ENCODE measurements at places on chromosomes 3 and 15.

DNA sequence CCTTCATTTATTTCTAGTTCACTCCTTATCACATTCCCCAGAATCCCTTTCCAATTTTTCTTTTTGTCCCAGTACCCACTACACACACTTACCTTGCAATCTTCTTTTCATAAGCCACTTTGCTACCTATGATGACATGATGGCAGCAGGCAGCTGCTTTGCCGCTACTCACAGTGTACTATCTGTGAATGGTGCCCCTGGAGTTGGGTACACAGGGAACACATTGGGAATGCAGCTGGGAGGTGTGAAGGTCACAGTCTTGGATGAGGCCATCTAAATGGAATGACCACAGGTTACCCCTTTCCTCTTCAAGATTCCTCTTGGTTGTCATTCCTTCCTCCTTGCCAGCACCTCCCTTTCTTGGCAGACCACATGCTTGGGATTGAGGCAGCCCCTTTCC is 20.8 kb upstream of the TNIK start:
- no peak for DNase-seq

- no peak for DNase-seq
These were observed 89.5 kb downstream of the MYH15 start for GRCh38 chr3:108420926-108421325.

DNA sequence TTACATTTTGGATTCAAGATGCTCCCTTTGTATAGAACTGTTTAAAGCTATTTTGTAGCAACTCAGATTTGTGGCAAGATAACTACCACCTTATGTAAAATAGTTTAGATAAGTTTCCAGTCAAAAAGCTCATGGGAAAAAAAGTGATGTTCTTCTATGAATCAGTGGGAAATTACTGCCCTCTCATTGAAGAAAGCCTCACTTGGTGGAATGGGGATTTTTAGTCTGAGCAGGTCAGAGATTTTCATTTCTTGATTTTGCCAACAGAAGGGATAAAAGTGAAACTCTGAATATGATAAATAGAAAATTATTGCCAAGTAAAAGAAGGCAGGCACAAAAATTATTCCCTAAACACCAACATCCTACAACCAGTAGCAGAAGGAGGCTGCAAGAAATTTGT is 25.8 kb upstream of the CSTA start:
- DNase-seq, result no peak

- DNase-seq, result no peak
These were observed 75.1 kb upstream of the FBN1 start for GRCh38 chr15:48720646-48721045.

DNA sequence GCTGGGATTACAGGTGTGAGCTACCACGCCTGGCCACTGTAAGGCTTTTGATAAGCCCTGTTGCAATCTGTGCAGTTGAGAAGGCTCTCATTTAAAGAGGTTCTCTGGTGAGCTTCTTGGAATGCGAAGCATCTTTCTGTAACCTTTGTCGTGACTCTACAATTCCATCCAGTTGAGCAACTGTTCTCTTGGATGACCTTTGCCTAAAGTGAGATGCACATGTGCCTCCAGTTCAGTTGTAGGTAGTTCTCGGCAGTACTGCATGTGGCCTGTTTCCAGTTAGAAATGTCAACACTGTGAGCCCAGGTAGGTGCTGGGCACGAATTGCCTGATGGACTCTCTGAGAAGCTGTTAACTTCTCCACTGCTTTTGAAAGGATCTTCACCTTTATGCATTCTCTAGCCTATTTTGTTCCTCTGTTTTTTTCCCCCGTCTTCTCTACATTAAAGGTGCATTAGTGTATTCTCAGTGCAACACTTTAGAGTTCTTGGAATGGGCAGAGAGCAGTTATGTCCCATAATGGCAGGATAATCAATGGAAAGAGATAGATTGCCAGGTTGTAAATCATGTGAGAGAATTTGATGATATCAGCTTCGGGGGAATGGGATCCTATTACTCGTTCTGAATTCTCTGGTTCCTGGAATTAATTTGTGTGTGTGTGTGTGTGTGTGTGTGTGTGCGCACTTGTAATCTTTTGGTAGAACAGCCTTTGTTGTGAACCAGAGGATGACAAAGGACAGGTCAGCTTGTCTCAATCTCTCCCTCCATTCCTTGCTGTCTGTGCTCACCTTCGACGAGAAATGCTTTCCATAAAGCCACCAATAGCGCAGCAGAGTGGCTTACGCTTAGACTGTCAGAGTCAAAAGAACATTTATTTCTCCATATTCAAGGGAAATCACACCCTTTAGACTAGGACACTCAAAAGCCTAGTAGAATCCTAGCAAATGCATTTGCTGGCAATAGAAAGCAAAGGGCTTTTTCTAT is 51.1 kb downstream of the PTPRG start:
- DNase-seq, result no peak

- DNase-seq, result no peak
These were observed 55.8 kb downstream of the TBC1D2B start for GRCh38 chr15:78021761-78022160.

GRCh38 chr3:158258619-158259018 is 148.7 kb downstream of the RSRC1 start:
- no peak for DNase-seq

- no peak for DNase-seq
These were observed 41.6 kb downstream of the PARP15 start for GRCh38 chr3:122619040-122619439.

GRCh38 chr15:74523982-74524381 is 17.0 kb upstream of the ARID3B start:
- DNase-seq, result no peak
